Activated CD4-positive, CD25-positive, alpha-beta regulatory T cell treated with anti-CD3 and anti-CD28 coated beads, Interleukin-2, amount 50 U/mL, for 72 hours (primary cell): ENCODE measurements at places on chromosomes 3 and 15.

DNA sequence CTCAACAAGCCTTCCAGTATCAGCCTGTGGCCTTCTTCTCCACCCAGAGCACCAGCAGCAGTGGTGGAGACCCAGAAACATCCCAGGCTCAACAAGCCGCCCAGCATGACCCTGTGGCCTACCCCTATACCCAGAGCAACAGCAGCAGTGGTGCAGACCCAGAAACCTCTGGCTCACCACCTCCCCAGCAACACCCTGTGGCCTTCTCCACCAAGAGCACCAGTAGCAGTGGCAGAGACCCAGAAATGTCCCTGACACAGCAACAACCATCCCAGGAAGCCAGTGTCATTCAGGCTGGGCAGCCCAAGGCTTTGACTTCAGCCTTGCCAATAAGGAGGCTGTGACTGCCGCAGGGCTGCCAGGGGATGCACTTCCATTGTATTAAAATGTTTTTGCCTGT is 16.3 kb upstream of the EMC3 start:
- DNase-seq: no peak

DNA sequence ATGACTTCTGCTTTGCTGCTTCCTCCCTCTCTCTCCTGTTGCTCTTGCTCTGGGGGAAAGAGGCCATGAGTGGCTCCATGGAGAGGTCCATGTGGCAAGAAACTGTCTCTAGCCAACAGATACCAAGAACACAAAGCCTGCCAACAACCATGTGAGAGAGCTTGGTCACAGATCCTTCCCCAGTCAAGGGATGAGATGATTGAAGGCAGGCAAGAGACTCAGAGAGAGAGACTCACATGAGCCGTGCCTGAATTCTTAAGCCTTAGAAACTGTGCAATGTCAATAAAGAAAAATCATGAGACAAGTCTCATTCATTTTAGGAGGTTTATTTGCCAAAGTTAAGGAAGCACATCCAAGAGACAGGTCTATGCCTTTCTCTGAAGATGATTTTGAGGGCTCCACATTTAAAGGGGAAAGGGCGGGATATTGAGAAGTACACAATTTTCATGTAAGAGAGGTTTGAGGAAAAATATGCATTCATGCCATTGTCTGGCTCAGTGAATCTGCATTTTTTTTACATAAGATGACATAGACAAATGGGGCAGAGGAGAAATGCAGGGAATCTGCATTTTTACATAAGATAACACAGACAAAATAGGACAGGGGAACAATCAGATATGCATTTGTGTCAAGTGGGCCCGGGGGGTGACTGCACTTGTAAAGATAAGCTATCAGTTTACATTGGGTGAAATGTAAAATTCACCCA is 59.5 kb upstream of the SUCLG2 start:
- no peak for DNase-seq

- DNase-seq: no peak
Observed at GRCh38 chr15:93477188-93477587, 388.2 kb upstream of the RGMA start.

GRCh38 chr15:94370936-94371285 is 139.6 kb downstream of the MCTP2 start:
- no peak for DNase-seq

DNA sequence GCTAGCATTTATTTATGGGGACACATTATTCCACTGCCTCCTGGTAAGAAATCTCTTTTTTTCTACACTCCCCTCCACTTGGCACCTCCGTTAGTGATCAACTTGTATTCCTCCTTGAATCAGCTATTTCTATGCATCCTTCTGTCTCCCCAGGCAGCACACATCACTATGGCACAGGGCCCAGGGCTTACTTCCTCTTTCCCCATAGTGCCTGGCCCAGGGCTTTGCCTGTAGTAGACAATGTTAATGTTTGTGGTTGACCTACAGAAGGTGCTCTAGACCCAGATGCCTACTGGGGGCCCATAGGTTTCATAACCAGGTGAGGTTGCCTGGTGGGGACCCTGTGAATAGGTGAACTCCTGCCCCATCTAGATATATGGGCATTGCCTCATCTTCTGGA is 44.9 kb downstream of the EPHB1 start:
- DNase-seq: no peak

GRCh38 chr3:72692990-72693389 is 155.3 kb downstream of the SHQ1 start:
- DNase-seq: no peak

DNA sequence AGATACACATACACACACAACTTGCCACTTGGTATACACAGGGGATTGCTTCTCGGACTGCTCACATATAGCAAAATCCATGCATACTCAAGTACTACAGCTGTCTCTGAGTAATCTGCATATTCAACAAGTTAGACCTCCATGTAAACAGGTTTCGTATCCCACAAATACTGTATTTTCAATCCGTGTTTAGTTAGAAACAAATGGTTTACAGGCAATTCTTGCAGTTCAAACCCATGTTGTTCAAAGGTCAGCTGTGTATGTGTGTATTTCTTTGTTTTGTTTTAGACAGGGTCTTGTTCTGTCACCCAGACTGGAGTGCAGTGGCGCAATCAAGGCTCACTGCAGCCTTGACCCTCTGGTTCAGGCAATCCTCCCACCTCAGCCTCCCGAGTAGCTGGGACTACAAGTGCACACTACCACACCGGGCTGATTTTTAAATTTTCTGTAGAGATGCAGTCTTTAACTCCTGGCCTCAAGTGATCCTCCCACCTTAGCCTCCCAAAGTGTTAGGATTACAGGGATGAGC is 248.8 kb downstream of the PCCB start:
- no peak for DNase-seq

- DNase-seq: no peak
Observed at GRCh38 chr3:118688396-118688884, 346.2 kb downstream of the IGSF11 start.

DNA sequence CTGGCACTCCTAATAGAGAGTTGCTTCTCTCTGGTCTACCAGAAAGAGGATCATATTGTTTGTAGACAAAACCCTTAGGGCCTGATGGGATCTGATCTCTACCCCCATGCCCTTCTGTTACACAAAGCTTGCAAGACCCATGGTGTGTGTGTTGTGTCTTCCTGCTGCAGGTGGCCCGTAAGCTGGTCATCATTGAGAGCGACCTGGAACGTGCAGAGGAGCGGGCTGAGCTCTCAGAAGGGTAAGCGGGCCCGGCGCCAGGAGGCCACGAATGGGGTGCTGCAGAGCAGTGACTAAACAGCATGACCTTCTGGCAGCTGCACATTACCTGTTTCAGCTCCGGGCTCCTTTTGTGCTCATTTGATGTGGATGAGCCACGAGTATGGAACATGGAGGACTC is 18.2 kb downstream of the TPM1 start:
- no peak for DNase-seq

GRCh38 chr3:53525765-53526703 is 31.6 kb downstream of the CACNA1D start:
- DNase-seq: no peak

DNA sequence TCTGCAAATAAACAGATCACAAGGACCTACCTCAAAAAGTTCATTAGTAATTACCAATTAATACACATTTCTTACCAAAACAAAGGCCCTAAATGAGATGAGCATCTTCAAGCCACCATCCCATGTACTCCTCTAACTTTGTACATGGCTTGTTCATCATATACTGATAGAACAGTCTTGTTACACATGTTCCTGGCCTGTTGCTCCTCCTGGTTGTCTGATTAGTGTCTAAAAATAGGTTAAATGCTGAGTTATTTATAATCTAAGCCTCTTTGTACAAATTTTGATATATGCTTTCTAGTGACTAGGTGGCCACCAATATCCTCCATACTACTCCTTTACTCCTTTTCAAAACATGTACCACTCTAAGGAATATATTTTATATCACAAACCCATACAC is 25.0 kb downstream of the TBC1D5 start:
- no peak for DNase-seq

GRCh38 chr3:32961189-32961715 is 9.8 kb downstream of the CCR4 start:
- DNase-seq: no peak

DNA sequence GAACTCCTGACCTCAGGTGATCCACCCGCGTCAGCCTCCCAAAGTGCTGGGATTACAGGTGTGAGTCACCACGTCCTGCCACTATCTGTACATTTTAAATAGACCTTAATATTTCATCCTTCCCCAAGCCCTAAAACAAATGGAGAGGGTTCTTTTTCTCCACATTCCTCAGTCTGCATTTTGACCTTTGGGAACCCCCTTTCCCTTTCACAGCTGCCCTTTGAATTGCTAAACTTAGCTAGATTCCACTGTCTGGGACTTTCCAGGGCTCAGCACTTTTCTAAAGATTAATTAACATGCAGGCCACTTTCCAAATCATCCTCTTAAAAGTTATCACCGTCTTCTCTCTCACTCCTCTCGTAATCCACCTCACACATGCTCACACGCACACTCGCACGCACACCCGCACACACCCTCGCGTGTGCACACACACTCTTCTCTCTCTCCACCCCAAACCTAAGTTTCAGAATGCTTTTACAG is 124.2 kb downstream of the TMCO5A start:
- DNase-seq: no peak

DNA sequence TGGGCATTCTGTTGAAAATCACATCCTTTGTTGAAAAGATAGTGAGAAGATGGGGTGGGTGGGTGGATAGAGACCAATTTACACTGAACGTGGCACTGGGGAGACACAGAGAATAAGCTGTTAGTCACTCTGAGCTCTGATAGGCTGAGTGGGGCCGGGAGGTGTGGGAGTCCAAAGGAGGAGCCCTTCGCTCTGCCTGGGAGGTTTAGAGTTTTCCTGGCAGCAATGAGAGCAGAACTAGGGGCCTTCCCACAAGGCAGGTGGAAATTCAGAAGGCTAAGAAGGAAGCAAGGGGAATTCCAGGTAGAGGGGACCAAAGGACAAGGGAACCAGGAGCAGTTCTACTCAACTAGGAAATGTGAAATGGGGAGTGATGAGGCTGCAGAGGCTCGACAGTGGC is 272.7 kb downstream of the RPLP1 start:
- no peak for DNase-seq
